Left colon (tissue), 2 donors: ENCODE measurements at places on chromosomes 3 and 15. TPM values are rescaled to one million over a fixed set of nuclear protein-coding genes. Genes with fewer than 3 reads are reported as not detected.

GRCh38 chr3:177451864-177452830, 254.9 kb upstream of the TBL1XR1 start:
- no peak for DNase-seq

DNA sequence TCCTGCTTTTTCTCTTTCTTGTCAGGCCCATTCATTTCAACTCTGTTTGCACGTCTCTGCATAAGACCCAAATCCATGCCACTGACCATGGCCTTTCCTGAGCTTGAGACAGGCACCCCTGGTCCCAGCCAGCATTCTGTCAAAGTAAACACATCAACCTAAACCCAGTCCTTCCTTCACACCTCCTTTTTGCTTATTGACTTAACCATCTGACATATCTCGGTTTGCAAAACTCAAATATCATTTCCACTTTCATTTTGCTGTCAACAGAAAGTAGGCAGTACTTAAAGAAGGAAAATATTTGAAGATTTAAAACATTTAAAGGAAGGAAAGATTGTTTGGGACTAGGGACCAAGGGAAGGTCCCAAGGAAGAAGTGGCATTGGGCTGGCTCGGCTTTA, 48.2 kb upstream of the KBTBD8 start:
- no peak for DNase-seq

The CP gene
- 11.1 TPM for total RNA-seq

DNA sequence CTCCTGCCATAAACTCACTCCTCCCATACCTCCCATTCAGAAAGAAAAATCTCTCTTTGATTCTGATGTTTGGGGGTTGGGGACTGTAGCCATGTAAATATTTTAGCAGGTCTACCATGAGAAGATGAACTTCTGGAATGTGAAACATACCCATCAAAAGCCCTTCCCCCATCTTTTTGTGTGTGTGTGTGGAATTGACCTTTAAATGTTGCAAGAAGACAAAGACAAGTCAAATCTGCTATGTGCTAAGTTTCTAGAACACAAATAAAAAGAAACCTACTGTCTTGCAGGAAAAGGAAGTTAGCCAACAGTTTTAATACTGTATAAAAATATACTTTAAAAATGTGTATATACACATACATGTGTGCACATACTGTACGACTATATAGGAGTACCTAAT, 29.7 kb upstream of the USP50 start:
- DNase-seq = no peak

The SNTN gene
- total RNA-seq = not detected

GRCh38 chr3:126961191-126961790, 21.6 kb upstream of the PLXNA1 start:
- DNase-seq = peak; percentile 59

DNA sequence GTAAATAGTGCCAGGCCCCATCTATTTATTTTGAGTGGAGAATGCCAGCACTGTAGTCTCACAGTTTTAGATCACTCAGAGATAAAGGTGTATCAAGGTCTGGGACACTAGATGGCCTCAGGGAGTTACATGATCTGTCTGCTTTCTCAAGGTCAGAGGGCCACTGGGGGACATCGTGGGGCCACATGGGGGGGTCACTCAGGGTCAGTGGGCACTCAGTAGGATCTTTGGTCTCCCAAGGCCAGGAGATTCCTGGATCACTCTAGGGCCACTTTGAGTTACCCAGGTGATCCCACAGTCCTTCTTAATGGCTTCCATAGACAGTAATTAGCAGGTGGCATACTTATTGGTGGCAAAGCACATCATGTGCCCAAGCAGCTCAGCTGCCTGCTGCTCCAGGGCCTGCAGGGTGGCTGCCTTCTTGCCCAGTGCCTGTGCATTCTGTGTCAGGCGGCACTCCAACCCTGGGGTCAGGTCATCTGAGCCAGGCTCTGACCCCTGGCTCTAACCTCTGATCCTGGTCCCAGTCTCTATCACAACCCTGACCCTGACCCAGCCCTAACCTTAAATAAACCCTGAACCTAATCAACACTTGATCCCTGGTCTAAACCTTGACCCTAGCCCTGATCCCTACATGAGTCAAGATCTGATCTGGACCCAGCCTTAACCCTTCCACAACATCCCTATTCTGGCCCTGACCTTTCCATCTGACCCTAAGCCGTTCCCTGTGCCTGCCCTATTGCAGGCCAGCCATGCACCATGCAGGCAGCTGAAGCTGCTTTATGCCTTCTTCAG, 1.8 kb upstream of the LAMB2 start:
- no peak for DNase-seq

The ZNF621 gene
- 14.3 TPM for total RNA-seq

- no peak for DNase-seq
Measured at GRCh38 chr3:122920986-122921385, 106.6 kb downstream of the SEMA5B start.

The ACTC1 gene
- 0.12 TPM for total RNA-seq

DNA sequence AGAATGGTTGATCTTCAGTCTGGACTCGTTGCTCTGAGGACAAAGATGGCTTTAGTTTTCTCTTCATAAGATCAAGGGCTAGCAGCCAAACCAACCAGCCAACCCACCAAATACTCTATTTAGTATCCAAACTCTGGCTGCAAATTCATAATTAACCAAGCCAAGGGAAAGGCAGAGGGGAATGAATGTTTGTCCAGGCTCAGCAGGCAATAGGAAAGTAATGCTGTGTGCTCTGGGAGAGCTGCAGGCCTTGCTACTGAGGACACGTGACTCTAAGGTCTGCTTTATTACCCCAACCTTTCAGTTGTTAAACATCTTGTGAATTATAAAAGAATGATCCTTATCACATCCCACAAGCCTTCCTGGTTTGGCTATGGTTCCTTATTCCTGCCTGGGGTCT, 52.3 kb upstream of the GALNT15 start:
- no peak for DNase-seq

DNA sequence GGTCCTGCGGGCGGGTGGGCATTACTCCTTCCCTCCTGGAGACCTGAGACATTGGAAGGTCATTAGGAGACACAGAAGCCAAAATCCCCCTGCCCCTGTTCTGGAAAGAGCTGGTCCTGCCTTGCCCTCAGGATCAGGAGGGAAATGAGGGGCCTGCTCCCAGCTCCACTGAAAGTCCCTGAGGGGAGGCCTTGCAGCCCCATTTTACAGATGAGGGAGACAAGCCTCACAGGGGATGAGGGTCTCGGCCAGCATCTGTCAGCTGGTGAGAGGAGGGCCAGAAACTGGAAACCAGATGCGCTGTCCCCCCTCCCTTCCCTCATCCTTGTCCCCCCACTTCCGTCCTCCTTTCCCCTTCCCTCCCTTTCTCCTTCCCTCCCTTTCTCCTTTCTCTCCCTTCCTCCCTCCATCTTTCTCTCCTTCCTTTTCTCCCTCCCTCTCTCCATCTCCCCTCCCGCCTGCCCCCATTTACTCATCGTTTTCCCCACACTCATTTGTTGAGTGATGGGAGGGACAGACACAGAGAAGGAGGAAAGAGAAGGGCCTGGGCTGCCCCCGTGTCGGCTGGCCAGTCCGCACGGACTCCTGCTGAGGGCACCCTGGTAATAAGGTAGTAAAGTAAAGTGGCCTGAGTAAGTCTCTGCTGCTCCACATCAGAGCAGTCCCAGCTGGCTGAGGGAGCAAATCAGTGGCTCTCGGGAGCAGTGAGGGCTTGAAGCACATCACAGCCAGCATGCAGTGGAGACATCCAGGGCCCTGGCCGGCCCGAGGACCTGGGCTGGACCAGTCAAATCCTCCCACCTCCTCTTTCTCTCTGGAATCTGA, 112.4 kb upstream of the ALDH1A3 start:
- no peak for DNase-seq

The TRAK1 gene
- 91.6 TPM for total RNA-seq

The MORC1 gene
- total RNA-seq = not detected

DNA sequence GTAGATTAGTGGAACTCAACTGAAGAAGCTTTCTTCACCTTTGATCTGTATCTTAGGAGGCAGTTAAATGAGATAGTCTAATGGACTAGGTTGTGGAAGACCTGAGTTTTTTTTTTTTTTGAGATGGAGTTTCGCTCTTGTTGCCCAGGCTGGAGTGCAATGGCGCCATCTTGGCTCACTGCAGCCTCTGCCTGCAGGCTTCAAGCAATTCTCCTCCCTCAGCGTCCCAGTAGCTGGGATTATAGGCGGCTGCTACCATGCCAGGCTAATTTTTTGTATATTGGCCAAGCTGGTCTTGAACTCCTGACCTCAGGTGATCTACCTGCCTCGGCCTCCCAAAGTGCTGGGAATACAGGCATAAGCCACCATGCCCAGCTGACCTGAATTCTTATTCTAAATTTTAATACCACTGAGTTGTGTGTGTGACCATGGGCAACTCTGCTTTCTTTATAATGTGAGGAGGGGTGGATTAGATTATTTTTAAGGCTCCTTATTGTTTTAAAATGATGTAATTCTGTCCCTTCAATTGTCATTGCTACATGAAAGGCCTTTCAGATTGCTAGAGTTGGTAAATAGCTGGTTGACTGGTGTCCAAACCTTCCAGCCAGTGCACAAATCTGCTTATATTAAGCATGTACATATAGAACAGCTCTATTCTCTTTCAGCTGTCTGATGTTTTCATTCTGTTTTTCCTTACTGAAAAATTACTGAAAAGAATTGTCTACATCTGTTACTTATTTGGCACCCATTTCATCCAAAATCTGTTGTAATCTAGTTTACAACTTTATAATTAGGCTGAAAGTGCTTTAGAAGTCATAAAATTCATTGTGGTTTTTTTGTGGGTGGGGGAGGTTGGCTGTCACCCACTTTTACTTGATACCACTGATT, 2.3 kb downstream of the LNP1 start:
- DNase-seq = no peak

- DNase-seq = no peak
Measured at GRCh38 chr15:57444877-57445513, 68.7 kb downstream of the CGNL1 start.

The ABCF3 gene
- total RNA-seq = 56.1 TPM

The FSIP1 gene
- 8.2 TPM for total RNA-seq

- DNase-seq = no peak
Measured at GRCh38 chr3:196517919-196518318, 2.8 kb upstream of the SMCO1 start.

The RAD51 gene
- 2.6 TPM for total RNA-seq

DNA sequence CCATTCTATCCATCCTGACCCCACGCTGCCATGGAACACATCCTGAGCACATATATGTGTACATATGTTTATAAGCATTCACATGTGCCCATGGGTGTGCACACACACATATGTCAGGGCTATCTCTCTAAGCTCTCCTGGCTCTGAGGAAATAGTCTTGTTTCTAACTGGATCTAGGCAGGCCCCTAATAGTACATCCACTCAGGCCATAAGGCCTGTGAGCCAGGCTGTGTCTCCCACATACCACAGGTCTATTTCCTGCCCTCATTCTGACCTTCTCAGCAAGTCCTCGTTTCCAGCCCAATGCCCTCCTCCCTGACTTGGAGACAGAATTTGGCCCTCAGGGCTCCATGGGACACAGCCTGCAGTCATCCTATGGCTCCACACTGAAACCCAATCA, 284.8 kb upstream of the CTNNB1 start:
- no peak for DNase-seq

DNA sequence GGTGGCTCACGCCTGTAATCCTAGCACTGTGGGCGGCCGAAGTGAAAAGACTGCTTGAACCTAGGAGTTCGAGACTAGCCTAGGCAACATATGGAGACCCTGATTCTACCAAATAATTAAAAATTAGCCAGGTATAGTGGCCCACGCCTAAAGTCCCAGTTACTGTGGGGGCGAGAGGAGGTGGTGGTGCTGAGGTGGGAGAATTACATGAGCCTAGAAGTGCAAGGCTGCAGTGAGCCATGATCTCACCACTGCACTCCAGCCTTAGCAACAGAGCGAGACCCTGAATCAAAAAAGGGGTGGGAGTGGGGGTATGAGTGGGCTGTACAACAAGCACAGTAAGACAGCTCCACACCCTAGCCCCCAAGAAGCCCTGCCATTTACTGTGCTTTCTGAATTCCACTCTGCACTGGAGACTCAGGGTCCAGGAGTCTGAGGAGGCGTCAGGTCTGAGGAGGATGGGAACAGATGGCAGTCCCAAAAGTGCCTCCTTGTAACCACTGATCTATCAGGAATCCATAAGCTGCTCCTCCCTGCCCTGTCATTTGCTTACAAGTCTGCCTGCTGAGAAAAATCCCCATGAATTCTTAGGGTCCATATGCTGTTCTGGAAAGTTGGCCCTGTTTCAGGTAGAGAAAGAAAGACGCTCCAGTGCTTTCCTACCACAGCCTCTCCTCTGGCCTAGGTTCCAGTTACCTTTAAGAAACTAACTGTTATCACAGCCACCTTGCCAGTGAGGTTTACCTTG, 171.1 kb downstream of the MAGI1 start:
- no peak for DNase-seq
